Effector memory CD8-positive, alpha-beta T cell (primary cell): ENCODE measurements at places on chromosomes 2 and 18.

GRCh38 chr2:58514252-58514651, 273.1 kb upstream of the FANCL start:
- DNase-seq, result no peak

DNA sequence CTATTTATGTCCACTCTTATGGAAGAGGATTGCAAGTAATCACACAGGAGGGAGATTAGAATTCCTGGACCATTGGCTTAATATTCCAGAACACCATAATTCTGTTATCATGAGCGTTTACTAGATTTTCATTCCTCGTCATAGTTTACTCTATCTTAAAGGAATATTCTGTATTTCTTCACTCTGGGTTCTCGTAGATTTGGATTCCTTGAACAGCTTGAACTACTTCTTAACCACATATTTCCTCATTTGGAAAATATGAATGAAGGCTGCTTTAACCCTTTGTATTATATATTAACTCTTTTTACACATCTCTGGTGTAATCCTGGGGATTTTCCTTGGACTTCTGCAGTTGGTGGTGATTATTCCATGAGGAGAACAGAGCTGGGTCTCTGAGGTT, 46.3 kb upstream of the CCBE1 start:
- DNase-seq, result no peak

DNA sequence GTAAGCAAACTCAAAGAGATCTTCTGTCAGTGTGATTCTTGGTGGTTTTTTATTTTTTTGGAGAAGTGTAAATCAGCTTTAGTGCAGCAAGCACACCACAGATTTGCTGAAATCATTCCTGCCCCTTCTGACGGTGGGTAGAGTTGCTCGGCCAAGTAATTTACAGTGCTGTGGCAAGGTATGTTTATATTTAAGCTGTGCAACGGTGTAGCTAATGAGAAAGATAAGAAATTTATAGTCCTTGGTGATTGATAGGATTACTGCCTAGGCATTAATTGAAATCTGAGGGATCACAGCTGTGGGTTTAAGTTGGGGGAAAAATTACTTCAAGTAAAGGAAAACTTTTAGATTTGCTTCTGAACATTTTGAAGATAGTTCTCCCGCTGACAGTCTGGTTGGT, 286.6 kb downstream of the AGAP1 start:
- no peak for DNase-seq

- no peak for DNase-seq
These were observed 2.0 kb upstream of the ZC3H6 start for GRCh38 chr2:112273349-112273748.

DNA sequence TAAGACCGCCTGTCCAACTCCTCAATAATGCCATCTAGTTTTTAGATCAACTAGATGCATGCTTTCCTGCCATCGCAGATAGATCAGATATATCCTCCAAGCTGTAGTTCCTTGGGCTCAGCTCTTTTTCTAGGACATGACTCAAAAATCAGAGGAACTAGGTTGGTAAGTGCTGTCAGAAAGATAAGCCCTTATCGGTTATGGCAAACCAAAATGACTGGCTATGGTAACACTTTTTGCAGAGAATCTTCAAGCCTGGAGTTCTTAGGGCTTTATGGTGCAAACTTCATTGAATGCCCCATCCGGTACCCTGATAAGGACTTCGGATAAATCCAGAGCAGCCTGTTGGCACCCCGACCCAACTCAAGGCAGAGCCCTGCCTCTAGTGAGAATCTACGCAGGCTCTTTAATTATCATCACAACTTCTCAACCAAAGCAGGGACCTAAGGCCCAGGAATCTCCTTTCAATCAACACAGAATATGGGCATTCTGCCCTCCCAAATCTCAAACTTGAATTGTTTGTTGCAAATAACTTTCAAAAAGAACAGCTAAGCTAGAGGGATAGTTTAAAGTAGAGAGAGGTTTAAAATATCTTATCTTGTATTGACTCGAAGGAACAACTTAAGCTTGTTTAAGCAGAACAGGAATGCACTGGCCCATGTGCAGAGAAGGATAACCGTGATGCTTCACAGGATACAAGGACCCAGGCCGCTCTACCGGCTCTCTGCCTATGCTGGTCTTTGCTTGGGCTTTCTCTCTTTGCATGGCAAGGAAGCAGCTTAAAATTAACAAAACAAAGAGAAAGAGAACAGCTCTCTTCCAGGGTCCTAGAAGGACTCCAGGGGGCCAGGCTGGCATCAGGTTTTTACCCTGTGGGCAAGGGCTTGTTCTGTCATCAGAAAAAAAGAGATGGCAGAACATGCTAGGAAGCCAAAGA, 3.4 kb upstream of the CYP1B1 start:
- no peak for DNase-seq

- no peak for DNase-seq
These were observed 136.3 kb upstream of the KLHL29 start for GRCh38 chr2:23248667-23249066.
